ENCODE measurements at places on chromosomes 16 and 17.

GRCh38 chr16:78215222-78215621, 115.8 kb downstream of the WWOX start:
- DNase-seq = no peak

- DNase-seq = no peak
These were observed 24.5 kb downstream of the NDUFAF8 start for GRCh38 chr17:81263371-81264181.

DNA sequence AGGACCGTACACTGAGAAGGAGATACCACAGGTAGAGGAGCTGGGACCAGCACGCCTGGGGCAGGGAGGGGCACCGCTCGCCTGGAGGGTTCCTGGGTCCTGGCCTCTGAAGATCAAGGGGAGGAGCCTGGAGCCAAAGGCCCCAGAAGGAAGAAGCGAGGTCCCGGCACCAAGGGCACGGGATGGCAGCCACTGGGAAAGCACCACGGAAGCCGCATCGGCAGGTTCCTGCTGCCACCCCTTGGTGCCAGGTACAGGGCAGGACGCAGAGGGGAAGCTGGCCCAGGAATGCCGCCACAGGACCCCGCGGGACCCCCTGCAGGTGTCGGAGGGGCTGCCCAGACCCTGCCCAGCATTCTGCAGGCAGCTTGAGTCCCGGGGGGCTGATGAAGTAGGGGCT, 42.5 kb upstream of the CBFA2T3 start:
- DNase-seq = no peak

GRCh38 chr17:2395258-2396181, 5.3 kb downstream of the MNT start:
- DNase-seq = peak; percentile 48

DNA sequence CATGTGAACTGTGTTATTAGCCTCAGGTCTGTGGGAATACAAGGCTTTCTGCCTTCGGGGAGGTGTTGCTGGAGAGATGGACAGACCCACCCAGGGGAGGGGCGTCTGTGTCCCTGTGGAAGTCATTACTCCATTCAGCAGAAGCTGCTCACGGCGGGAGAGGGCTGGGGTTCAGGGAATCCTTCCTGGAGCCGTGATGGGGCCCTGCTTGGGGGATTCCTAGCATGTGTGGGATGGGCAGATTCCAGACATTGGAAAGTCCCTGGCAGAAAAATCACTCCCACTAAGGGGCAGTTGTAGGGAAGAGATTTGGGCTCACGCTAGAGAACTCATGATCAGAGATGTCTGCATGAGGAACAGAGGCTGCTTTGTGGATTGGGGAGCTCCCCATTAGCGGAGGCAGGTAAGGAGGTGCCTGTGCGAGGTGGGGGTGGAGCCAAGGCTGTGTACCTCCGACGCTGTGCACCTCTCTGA, 56.3 kb upstream of the IL34 start:
- DNase-seq = peak; percentile 55

- no peak for DNase-seq
These were observed 77.5 kb downstream of the SYCE1L start for GRCh38 chr16:77276661-77277060.

- DNase-seq = no peak
These were observed 13.9 kb upstream of the ADGRG1 start for GRCh38 chr16:57614536-57614935.

DNA sequence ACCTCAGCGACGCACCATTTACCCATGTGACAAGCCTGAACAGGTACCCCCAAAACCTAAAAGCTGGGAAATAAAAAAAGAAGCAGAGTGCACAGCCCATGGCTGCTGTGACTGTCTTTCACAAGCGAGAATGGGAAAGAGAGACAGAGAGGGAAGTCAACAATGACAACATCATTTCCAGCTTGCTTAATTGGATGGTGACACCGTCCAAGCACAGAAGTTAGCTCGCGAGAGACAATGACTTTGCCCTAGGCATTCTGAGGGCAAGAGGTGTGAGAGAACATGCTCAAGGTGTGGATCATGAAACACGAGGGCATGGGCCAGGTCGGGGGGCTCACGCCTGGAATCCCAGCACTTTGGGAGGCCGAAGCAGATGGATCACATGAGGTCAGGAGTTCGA, 19.3 kb upstream of the NSMCE1 start:
- DNase-seq = no peak

DNA sequence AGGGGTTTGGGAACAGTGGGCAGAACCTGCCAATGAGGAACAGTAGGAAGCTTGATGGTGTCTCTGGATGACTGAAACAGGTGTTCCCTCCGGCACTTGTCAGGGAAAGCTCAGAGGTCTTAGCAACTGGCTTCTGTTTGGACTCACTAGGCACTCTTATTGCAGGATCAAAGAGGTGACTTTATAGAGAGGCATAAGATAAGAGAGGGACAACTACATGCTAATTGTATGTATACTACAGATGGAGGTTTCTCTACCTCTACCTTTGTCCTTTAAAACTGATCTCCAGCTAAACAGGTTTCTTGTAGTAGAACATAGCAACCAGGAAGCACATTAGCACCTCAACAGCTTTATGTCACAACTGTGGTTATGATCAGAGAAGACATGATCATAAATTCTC, 7.6 kb downstream of the CNTD1 start:
- no peak for DNase-seq

DNA sequence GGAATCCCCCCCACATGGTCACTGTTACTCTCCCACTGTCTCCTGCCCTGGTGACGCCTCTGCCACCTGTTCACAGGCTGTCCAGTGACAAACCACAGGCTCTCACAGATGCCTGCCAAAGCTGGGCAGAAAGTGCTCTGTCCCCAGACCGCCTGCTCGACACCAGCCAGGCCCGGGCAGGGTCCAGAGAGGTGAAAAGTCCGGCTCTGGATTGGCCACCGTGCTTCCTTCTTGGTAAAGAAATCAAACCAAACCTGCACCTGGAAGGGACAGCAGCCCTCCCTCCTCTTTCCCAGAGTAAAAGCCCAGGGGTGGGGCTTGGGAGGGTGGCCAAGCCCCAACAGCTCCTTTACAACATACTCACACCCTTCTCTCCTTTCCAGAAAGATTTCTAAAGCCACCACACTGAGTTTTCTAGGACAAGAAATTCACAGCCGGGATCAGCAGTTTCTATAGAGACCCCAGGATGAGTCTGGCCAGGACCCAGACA, 6.2 kb downstream of the PCGF2 start:
- DNase-seq = no peak

DNA sequence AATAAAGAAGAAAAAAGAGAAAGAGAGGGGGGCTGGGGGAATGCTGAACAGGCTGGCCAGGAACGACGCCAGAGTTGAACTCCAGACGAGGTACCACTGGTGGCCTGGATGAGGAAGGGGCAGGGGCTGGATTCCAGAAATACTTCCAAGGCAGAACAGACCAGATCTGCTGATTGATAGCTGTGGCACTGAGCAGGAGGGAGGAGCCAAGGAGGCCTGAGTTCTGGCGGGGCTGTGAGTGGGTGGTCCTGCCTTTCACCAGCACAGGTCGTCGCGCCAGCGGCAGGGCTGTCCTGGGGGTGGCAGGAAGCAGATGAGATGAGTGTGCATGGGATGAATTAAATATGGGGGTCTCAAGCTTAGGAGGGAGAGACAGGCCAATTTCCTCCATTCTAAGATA, 5.5 kb downstream of the CCDC42 start:
- DNase-seq = no peak

DNA sequence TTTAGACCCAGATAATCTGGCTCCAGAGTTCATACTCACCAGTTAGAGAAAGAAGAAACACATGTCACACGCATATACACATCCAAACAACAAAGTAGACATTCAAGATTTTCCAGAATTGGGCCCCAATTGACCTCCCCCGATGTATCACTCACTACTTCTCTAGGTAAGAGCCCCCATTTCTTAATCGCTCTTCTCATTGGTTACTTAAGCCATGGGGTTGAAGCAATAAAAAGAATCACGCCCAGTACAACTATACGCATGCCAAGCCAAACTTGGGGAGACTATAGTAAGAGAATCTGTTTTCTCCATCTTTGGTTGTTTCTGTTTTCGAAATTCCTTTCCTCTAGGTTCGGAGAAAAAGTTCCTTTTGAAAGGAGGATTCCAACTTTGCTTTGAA, 565 bp downstream of the DDX52 start:
- peak; percentile 20 for DNase-seq

GRCh38 chr16:17273142-17273561, 197.6 kb downstream of the XYLT1 start:
- peak; percentile 94 for DNase-seq

DNA sequence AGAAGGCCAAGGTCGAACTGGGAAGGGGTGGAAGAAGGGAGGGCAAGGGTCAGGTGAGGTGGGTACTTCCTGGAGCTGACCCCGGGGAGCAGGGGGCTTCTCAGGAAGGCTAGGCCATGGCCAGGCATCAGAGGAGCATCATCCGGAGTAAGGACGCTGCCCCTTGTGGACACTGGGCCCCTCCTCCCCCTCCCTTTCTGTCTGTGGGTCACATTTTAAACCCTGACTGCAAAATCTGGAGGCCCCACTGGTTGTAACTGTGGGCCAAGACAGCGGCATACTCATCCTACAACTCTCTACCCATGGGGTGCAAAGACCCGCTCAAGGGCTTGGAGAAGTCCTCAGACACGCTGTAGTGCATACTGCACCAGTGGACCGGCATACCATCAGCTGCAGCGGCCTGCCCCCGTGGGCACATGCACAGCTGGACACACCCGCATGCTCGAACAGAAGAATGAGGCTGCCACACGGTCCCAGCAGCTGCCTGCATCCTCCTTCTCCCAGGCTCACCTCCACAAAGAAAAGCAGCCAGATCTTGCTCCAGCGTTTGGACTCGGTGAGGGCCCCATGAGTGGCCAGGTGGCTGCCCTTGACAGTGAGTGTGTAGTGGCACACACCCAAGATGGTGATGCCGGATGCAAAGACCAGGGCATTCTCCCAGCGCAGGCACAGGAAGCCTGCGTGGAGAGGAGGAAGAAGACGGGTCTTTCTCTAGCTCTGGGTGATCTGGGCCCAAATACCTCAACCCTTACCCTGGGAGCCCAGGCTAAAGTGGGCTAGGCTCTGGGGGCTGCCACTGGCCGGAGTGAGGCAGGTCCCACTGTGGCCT, 1.2 kb downstream of the FADS6 start:
- DNase-seq = no peak

- DNase-seq = no peak
These were observed 9.8 kb upstream of the CTCF start for GRCh38 chr16:67552476-67552875.

DNA sequence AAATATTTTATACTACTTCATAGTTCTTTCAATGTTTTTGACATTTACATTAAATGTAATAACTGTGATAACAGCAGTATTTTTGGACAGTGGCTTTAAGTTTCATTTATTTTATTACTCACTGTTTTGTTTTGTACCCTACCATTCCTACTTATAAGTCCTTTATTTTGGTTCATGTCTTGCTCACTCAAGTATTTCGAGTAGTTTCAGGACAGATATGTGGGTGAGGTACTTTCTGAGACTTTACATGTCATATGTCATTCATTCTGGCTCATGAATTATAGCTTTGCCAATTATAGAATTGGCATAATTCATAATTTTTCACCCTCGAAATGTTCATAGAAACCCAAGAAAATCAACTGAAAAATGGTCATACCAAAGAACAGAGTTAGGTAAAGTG, 44.4 kb downstream of the PIK3R5 start:
- no peak for DNase-seq

GRCh38 chr16:29744541-29745101, 1.2 kb downstream of the C16orf54 start:
- no peak for DNase-seq

DNA sequence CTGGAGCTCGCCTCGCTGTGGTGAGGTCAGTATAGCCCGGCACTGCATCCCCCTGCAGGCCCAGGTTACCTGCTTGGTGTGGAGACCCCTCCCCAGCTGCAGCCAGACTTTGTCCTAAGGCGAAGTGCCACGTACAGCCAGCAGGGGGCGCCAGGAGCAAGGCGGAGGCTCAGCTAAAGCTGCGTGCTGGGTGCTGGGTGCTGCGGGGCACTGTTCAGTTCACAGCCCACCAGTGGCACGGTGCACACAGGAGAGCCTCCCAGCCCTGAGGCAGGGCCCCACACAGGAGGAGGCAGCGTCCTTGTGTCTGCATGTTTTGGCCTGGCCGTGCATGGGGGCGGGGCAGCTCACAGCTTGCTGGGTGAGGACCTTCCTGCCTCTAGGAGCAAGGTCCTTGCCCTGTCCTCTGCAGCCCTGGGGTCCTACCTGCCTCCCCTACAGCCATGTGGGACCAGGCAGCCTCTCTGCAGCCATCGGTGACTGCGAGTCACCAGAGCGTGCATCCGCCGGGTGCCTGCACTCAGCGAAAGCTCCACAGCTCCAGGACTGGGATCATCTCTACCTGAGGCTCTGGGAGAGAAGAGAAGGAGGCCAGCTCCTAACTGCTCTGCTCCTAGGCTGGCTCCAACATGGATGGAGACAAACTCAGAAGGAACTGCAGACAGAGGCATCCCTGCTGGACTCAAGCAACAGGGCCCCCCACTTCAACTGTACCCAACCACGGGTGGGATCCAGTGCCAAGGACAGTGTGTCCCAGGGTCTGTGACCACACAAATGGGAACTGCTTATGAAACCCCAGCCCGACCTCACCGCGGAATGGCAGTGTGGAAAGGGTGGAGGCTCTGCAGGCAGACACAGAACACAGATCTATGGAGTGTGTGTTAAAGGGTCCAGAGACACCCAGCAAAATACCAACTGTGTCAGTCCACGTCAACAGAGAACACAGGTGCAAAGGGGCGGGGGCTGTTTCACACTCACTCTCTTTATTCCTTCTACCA, 19.0 kb downstream of the SLC7A5 start:
- DNase-seq = peak; percentile 48

- DNase-seq = no peak
These were observed 587 bp downstream of the MMP2 start for GRCh38 chr16:55479430-55480140.

DNA sequence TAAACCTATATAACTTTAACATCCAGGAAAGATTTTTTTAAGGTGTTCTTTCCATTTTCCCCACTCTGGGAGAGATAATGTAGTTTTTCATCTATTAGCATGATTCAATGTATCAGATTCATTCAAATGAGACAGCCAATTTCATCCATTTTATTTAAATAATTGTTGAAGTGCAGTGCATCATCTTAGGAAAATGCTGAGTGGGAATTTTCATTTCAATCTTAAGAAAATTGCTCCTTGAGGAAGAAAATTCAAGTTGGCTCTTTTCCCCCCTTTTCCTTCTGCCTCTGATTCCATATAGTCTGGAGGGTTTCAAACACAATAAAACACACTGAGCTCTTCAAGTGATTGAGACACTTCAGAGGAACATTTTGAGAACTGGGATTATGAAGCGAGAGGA, 3.4 kb upstream of the KCNJ16 start:
- DNase-seq = no peak
